ENCODE measurements at places on chromosomes 6 and 20. TPM values are rescaled to one million over a fixed set of nuclear protein-coding genes. Genes with fewer than 3 reads are reported as not detected.
A peak's percentile ranks its signal among the peaks of the same experiment; 100 is the strongest.

GRCh38 chr6:27743787-27744186, 168.4 kb downstream of the OR2B2 start:
- DNase-seq = no peak

DNA sequence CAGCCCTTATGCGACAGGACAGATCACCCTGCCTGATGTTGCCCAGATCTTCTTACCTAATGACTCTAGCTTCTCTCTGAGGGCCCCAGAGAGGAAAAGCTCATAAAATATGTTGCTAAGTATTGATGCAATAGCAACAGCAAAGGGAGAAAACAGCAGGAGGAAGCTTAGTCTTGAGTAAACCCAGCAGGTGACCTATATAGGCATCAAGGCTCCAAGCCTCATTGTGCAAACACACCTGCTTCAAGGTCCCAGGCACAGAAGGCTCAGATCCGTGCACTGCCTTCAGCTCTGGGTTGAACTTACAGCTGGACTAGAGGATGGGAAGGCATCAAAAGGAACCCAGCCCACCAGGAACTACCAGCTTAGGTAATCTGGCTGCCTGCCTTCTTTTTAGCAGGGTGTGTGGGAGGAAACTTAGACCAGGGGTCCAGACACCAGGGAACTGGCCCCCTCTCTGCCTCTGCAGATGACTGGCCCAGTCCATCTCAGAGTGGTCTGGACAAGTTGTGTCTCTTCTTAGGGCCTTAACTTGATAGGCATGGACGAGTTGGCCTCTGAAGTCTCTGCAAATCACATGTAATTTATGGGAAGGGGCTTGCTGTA, 34.4 kb downstream of the TGM3 start:
- no peak for DNase-seq

DNA sequence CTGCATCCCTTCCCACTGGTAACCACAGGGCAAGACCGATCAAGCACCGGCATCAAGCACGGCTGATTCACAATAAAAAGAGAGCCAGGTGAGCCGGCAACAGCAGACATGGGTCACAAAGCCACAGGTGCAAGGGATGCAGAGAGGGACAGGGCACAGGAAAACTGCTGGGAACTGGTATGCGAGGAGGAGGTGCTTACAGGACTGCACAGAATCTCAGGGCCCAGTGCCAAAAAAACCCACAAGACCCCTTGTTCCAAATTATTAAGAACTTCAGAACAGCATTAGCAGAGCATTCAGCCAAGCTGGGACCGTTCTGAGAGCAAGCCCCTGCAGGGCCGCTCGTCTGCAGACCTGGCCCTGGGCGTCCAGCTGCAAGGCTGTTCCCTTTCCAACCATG, 35.4 kb downstream of the BFSP1 start:
- DNase-seq = no peak

GRCh38 chr6:39518221-39518620, 195.7 kb upstream of the KCNK16 start:
- DNase-seq = no peak

DNA sequence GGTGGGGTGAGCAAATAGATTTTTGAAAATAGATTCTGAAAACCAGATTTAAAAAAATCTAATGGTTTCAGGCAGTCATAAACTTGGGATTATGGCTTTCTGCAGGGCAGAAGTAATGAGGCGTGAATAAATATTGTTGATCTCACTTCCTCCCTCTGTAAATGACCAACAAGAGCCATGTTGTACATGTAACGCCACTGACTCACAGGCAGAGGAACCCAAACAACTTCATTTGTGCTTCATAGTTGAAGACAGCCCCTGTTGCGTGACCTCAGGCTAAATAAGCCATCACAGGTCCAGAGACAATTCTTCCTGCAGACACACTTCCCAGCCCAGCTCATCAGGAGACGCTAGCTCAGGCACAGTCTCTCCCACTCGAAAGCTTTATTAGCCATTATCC, 59.1 kb upstream of the F13A1 start:
- no peak for DNase-seq

- no peak for DNase-seq
Measured at GRCh38 chr20:60050193-60050947, 92.1 kb downstream of the CDH26 start.

- DNase-seq = no peak
Measured at GRCh38 chr6:168373389-168373788, 53.8 kb upstream of the DACT2 start.

DNA sequence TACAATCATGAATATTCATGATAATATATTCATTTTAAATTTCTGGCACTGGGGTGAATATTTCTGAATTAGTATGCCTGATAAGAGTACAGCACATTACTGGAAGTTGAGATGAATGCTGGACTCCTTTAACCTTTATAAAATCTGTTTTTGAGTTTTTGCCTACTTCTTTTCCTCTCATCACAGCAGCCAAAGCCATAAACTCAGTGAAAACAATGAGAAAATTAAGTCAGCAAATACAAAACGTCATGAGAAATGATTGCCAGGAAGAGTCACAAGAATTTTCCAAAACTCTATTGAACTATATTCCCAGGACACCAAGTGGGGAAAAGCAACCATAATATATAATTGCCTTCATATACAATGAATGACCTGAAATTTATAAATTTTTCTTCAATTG, 837.6 kb downstream of the TBC1D32 start:
- no peak for DNase-seq

GRCh38 chr6:57123111-57123510, 33.1 kb downstream of the ZNF451 start:
- no peak for DNase-seq

- peak; percentile 46 for DNase-seq
Measured at GRCh38 chr20:51831866-51832265, 29.5 kb upstream of the SALL4 start.

DNA sequence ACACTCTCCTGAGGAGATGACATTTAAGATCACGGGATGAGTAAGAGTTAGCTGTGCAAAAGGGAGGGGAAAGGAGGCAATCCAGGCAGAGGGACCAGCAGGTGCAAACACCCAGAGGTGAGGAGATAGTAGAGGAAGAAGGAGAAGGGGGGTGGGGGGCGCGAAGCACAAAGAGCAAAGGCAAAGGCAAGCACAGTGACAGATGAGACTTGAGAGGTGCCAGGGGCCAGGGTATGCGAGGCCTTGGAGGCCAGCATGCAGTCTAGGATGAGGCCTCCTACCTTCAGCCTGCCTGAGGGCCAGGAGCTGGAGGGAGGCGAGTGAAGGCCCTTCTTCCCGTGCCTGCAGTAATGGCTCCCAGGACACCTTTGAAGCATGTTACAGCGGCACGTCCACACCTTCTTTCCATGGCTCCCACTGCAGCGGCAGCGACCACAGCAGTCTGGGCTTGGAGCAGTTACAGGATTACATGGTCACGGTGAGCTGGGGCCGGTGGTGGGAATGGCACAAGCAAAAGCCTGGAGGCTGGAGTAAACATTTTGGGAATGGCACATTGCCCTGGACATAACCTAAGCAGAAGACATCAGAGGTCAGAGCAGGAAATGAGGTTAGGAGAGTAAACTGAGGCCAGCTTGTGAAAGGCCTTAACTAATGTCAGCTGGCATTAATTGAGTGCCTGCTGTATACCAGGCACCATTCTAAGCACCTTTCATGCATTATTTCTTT, 18.6 kb downstream of the CCM2L start:
- DNase-seq = peak; percentile 25

- DNase-seq = no peak
Measured at GRCh38 chr6:55601120-55601519, 22.1 kb upstream of the HMGCLL1 start.

- no peak for DNase-seq
Measured at GRCh38 chr6:152341596-152341995, 295.6 kb downstream of the SYNE1 start.

- DNase-seq = no peak
Measured at GRCh38 chr20:44051661-44052000, 135.4 kb downstream of the JPH2 start.

GRCh38 chr20:380763-381580, 412 bp downstream of the TRIB3 start:
- no peak for DNase-seq

GRCh38 chr6:81942067-81942370, 189.5 kb upstream of the TENT5A start:
- DNase-seq = no peak

DNA sequence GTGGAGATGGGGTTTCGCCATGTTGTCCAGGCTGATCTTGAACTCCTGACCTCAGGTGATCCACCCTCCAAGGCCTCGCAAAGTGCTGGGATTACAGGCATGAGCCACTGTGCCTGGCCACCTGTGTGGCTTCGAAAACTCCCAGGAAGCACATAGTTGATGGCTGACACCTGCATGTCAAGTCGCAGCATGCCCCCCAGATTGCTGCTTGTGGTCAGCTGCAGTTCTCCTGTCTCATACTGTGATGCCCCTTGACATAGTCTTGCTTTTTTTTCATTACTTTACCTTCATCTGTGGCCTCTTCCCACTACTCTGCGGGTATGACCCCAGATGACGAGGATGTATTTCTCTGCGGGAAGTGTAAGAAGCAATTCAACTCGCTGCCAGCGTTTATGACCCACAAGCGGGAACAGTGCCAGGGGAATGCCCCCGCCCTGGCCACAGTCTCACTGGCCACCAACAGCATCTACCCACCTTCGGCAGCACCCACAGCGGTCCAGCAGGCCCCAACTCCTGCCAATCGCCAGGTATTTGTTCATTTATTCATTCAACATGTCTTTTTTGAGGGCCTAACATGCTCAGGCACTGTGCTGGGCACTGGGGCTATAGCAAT, 13.1 kb downstream of the ZNF341 start:
- DNase-seq = no peak

GRCh38 chr6:45170309-45170708, 157.8 kb upstream of the RUNX2 start:
- no peak for DNase-seq

DNA sequence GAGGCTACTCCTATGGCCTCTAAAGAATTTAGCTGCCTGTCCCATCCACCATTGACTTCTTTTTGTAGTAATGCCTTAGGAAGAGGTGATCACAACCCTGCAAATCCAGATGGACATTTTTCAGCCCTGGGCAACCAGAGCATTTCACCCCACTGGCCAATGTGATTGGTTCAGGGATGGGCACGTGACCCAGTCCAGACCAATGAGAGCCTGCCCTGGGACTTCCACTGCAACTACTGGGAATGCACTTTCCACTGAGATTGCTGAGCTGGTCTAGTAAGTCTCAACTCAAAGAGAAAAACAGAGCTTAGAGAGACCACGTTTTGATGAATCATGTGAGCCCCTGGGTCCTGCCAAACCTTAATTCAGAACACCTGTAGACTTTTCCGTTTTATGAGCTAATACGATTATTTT, 8.9 kb upstream of the UBE2V1 start:
- DNase-seq = no peak

GRCh38 chr6:93164781-93165180, 254.6 kb downstream of the EPHA7 start:
- no peak for DNase-seq

DNA sequence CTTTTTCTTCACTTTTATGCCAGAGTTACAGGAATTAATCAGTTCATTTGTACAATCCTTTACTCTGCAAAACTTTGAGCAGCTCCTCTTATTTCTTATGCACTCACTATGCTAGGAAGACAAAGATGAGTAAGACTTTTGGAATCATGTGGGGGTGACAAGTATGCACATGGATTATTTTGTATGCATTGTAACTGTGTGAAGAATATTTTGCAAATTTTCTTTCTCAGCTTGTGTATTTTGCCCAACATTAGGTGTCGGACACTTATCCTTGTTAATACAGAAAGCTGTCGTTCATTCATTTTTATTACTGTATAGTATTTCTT, 88.6 kb downstream of the PPP1R14C start:
- DNase-seq = no peak

GRCh38 chr6:160583794-160584193, 80.3 kb downstream of the LPA start:
- no peak for DNase-seq

GRCh38 chr6:3744211-3744900, 7.2 kb downstream of the PXDC1 start:
- no peak for DNase-seq

DNA sequence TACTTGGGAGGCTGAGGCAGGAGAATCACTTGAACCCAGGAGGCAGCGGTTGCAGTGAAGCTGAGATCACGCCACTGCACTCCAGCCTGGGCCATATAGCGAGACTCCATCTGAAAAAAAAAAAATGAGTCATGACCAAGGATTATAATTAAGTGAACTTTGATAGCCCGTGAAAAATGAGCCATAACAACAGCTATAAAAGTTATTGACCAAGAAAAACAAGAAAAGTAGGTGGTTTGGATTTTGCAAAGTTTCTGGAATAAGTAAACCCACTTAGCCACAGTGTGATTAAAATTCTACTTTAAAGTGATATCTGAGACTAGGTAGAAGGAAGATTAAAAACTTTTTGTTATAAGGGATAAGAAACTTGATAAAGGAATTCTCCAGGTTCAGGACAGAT, 25.9 kb upstream of the BCLAF1 start:
- DNase-seq = no peak

- no peak for DNase-seq
Measured at GRCh38 chr6:79544299-79544927, 7.2 kb upstream of the LCA5 start.

DNA sequence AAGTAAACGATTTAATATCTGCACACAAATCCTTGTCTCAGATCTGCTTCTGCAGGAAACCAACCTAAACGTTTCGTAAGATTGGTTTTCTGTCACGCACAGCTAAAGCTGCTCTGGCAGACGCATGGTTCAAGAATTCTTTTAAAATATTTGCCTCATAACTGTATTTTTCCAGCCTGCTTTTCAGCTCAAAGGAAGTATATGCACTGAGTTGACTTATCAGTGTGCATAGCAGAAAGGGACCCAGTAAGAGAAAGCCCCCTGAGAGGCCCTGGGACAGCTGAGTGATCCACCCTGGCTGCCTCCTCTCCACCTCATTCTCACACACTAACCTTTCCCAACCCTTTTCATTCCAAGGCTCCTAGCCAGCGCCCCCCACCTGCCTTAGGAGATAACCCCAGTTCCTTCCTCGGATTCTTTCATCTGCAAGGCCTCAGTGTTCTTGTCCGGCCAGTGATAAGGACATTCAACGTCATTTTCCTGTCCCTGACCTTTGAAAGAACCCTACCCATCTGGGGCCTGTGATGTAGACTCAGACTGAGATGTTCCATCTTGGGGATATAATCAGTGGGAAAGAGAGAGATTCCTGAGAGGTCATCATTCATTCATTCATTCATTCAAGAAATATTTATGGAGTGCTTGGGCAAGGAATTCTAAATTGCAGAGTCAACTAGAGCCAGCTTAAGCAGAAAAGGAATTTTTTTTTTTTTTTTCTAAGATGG, 22.4 kb upstream of the SLC9A8 start:
- DNase-seq = no peak

Gene DCBLD1
- polyA plus RNA-seq = 11.1 TPM

Gene RIOK1
- polyA plus RNA-seq = 28.5 TPM

Gene E2F1
- 10.7 TPM for polyA plus RNA-seq

Gene GPR63
- polyA plus RNA-seq = 2.7 TPM

Gene VSTM2L
- 3.3 TPM for polyA plus RNA-seq

Gene NHLRC1
- polyA plus RNA-seq = 2.0 TPM

Gene ADGB
- polyA plus RNA-seq = 0.24 TPM

Gene C6orf15
- not detected for polyA plus RNA-seq

Gene SLC16A10
- 30.3 TPM for polyA plus RNA-seq

Gene SPATA25
- polyA plus RNA-seq = 3.5 TPM

Gene HLA-DQB2
- polyA plus RNA-seq = 0.57 TPM

Gene ZNF311
- 6.7 TPM for polyA plus RNA-seq

Gene RUNX2
- polyA plus RNA-seq = 3.0 TPM

Gene RPP21
- polyA plus RNA-seq = 28.0 TPM

Gene B3GAT2
- 0.96 TPM for polyA plus RNA-seq

Gene SPINT3
- polyA plus RNA-seq = not detected

Gene KCNK16
- polyA plus RNA-seq = not detected

Gene LZTS3
- polyA plus RNA-seq = 12.0 TPM

Gene SS18L1
- 19.7 TPM for polyA plus RNA-seq

Gene POPDC3
- not detected for polyA plus RNA-seq

Data from renal cortex interstitium (tissue), 15 donors.